ENCODE measurements at places on chromosomes 1 and 21.

GRCh38 chr1:213256438-213257087 lies 205.5 kb downstream of the RPS6KC1 start:
- DNase-seq: no peak

DNA sequence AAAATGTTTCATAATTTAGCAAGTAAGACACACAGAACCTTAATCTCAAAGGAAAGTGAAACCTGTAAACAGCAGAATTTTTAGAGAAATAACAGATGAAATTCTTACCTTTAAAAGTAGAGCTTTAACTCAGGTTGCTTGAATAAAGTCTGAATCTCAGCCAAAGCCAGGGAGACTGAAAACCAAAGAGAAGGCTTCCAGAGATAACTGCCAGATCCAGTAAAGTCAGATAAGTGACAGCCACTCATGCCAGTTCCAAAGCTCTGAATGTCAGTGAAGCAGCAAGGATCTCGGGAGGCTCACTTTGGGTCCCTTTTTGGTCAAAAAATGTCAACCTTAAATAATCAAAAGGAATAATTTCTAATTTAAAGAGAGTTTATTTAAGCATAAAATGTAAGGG lies 199.9 kb upstream of the CHRM3 start:
- DNase-seq: no peak

DNA sequence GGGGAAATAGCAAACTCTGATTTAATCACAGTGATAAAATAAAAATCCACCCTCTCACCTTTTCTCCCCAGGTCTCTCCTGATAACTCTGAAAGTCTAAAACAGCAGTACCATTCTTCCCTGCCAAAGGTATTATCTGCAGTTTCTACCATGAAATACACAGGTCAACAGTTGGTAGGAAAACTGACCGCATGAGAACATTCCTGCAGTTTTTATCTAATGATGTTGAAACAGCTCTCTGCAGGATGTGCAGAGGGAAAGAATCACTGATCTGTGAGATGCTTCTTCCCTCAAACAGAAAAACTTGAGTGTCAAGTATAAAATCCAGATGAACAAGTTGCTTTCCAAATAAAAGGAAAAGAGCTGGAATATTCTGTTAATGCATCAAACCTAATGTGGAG lies 39.1 kb downstream of the KCNJ6 start:
- no peak for DNase-seq

DNA sequence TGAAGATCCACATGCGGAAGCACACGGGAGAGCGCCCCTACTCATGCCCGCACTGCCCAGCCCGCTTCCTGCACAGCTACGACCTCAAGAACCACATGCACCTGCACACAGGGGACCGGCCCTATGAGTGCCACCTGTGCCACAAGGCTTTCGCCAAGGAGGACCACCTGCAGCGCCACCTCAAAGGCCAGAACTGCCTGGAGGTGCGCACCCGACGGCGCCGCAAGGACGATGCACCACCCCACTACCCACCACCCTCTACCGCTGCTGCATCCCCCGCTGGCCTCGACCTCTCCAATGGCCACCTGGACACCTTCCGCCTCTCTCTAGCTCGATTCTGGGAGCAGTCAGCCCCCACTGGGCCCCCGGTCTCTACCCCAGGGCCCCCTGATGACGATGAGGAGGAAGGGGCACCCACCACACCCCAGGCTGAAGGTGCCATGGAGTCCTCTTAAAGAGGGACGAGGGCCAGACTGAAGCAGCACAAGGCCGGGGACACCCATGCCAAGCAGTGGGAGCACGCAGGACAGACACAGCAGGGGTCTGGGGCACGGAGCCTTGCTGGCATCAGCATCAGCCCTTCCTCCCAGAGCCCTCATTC lies 13.7 kb downstream of the ZBTB7B start:
- no peak for DNase-seq

DNA sequence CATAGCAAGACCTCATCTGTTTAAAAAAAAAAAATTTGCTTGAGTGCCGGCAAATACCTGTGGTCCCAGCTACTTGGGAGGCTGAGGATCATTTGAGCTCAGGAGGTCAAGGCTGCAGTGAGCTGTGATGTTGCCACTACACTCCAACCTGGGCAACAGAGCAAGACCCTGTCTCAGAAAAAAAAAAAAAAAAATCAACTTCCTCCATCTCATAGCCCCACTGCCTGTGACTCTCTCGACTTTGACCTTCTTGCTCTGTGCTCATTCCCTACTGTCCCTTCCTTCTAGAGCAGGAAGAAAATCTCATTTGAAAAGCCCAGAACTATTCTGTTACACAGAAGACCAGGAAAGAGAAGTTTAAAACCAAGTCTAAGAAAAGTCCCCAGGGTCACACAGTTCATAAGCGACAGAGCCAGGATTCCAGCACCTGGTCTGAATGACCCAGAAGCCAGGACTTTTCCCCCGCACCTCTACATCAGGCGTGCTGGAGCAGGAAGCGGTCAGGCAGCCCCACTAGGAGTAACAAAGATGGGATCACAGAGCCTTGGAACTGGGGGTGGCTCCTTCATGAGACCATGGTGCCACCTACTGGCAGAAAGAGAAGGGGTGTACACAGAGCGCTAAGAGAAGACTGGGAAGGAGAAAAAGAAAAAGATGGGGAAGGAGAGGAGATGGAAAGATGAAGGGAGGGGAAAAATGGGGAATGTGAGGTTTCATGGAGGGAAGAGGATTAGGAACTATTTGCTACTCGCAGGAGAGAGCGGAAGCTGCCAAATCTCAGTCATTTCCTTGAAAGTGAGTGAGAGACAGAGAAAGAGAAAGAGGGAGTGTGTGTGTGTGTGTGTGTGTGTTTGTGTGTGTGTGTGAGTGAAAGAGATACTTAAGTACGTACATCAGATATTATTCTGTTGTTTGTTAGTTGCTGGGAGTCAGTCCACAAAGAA lies 3.1 kb upstream of the P3R3URF start:
- DNase-seq: peak; percentile 62

GRCh38 chr1:43796111-43796581 lies 88.8 kb downstream of the ST3GAL3 start:
- no peak for DNase-seq

GRCh38 chr1:162562470-162562828 lies 927 bp downstream of the UAP1 start:
- no peak for DNase-seq

DNA sequence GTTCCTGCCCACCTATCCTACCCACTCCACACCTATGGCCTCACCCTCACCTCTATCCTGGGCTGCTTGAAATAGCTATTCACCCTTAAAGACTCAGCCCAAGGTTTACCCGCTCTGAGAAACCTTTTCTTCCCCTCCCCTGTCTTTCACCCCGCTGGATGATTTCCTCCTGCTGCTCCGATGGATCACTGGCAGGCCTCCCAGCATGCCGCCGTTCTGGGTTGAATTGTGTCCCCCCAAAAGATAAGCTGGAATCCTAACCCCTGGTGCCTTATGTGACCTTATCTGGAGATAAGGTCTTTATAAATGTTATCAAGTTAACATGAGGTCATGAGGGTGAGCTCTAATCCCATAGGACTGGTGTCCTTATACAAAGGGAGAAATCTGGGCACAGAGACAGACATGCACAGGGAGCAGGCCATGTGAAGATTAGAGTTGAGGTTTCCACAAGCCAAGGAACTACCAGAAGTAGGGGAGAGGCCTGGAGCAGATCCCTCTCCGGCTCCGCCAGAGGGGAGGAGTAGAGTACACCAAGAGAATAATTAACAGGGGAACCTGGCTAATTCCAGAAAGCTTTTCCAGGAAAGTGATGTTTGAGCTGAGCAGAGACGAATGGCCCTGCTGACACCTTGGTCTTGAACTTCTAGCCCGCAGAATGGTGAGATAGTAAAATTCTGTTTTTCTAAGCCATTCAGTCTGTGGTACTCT lies 110.0 kb upstream of the SERBP1 start:
- DNase-seq: no peak

- DNase-seq: peak; percentile 55
Observed at GRCh38 chr1:6205849-6206519, at the start of gene RNF207. RNF207 (plus strand) TSS chr1:6206119; CDS start chr1:6206536, 417 bp downstream.

DNA sequence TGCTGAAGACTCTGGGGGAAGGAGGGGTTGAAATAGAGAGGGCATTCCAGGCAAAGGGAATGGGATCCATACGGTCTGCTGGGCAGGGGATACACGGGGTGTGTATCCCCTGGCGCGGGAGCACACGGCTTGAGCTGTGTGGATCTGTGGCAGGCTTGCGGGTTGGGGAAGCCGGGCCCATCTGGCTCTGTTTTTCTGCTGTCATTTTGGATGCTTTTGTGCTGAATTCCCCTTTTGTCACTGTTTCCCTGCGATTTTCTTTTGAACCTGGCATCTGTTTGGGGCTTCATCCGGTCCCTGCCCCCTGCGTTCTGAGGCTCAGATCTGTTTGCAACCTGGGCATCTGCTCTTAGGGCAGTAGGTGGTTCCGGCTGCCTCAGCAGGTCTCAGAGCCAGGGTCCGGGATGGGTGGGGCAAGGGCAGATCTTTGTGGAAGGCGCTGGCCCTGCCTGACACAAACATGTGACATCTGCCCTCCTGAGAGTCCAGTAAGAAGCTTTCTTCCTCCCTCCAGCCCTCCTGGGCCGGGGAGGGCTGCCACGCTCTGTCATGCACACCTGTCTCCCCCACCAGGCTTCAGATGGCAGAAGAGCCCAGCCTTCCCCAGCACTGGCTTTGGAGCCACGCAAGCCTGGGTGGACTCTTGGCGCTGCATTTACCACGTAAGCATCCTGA lies 84.0 kb downstream of the IGSF21 start:
- no peak for DNase-seq

GRCh38 chr1:117077267-117077666 lies 17.1 kb downstream of the TTF2 start:
- peak; percentile 71 for DNase-seq
